ENCODE measurements at places on chromosomes 7 and 10. TPM values are rescaled to one million over a fixed set of nuclear protein-coding genes. Genes with fewer than 3 reads are reported as not detected.

- no peaks in the 10 kb centered on the region for H3K36me3 ChIP-seq
- H3K27me3 ChIP-seq, result no peaks in the 10 kb centered on the region
- no peak for DNase-seq
Measured at GRCh38 chr10:114064151-114065048, 20.7 kb downstream of the ADRB1 start.

DNA sequence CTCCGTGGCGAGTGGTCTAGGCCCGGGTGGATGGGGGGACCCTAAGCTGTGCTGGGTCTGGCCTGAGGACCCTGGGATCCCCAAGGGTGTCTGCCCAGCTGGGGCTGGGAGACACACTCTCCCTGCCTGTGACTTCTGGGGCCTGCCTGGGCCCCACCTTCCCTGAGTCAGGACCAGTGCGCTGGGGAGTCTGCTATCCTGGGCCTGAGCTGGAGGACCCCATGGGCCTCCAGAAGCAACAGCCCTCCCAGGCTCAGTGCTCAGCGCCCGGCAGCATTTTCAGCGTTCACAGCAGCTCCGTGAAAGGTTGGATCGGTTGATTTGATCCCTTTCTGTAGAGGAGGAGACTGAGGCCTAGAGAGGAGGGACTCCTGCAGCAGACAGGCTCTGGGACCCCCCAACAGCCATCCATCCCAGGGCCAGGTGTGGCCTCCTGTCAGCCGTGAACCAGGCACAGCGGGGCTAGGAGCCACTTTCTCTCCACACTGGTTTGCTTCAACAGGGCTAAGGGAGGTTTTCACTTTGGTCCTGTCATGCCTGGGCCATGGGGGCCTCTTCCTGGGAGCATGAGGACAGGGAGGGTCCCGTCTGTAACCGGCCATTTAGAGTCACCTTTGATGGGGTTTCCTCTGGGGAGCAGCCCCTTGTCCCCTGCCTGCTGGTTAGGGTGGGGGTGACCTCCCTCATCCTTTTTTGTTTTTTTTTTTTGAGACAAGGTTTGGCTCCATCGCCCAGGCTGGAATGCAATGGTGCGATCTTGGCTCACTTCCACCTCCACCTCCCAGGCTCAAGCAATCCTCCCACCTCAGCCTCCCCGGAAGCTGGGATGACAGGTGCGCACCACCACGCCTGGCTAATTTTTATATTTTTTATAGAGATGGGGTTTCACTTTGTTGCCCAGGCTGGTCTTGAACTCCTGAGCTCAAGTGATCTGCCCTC is 12.4 kb downstream of the FOXL3 start:
- no peaks in the 10 kb centered on the region for H3K27me3 ChIP-seq
- H3K4me3 ChIP-seq, result no peak overlapping the region
- H3K36me3 ChIP-seq, result no peaks in the 10 kb centered on the region
- H3K27ac ChIP-seq, result no peak overlapping the region
- H3K4me1 ChIP-seq, result no peaks in the 10 kb centered on the region

GRCh38 chr7:150450491-150451001 is at the start of gene GIMAP8:
Gene GIMAP8, plus strand, starts transcription at chr7:150450630. Its CDS starts 16,069 bp downstream, at chr7:150466699.
- no peaks in the 10 kb centered on the region for H3K27me3 ChIP-seq
- no peaks in the 10 kb centered on the region for H3K36me3 ChIP-seq
- peak; percentile 82 for DNase-seq
- H3K27ac ChIP-seq, result peak within 1 kb of the TSS; percentile 84

DNA sequence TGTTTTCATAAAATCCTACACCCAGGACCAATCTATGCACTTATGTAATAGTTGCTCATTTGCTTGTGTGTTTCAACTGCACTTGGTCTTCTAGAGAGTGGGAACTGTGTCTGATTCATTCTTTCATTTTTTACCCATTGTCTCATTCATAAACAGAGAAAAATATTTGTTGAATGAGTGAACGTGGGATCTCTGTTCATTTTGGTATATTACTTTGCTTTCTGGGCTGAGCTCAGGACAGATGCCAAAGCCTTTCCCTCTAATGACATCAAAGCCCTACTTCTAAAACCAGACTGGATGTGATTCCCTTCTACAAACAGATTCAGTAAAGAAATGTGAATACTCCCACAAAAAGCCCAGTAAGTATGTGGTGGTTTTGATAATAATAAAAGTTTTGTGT is 145.2 kb downstream of the ST7 start:
- H3K36me3 ChIP-seq, result no peaks in the 10 kb centered on the region
- H3K4me1 ChIP-seq, result no peaks in the 10 kb centered on the region
- no peaks in the 10 kb centered on the region for H3K27me3 ChIP-seq
- DNase-seq, result no peak

DNA sequence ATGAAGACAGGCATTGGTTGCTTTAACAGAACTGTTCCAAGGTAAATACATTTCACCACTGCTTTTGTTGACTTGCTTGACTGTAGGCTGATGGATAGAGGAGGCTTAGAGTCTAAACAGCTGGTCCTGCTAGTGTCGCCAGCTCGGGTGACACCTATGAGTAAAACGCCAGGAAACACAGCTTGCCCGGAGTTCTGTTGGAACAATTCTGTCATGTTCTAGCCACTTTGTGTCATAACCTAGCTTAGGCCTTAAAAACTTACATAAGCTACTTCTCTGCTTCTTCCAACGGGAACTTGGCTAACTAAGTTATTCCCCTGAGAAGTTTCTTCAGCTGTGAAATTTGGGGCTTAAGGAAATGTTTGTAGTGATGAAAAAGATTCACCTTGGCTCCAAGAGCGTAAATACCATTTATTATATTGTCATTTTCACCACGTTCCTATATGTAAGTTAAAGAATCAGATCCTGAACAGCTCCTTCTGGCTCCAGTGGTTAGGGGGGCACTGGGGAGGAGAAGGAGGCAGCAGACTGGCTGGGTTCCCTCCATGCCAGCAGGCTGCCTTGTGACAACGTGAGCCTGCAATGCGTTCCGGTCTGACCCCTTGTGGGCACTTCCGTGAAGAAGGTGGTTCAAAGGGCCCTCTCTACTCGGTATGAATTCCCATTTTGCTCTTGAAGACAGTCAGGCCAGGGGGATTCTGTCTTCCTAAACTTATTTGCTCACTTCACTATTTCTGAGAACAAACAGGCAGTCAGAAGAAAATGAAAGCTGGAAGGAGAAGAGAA is 253.2 kb downstream of the BMPER start:
- H3K27me3 ChIP-seq, result no peaks in the 10 kb centered on the region
- H3K4me1 ChIP-seq, result no peaks in the 10 kb centered on the region
- no peak for DNase-seq
- H3K36me3 ChIP-seq, result no peaks in the 10 kb centered on the region
- H3K27ac ChIP-seq, result no peak overlapping the region
- H3K4me3 ChIP-seq, result no peak overlapping the region

DNA sequence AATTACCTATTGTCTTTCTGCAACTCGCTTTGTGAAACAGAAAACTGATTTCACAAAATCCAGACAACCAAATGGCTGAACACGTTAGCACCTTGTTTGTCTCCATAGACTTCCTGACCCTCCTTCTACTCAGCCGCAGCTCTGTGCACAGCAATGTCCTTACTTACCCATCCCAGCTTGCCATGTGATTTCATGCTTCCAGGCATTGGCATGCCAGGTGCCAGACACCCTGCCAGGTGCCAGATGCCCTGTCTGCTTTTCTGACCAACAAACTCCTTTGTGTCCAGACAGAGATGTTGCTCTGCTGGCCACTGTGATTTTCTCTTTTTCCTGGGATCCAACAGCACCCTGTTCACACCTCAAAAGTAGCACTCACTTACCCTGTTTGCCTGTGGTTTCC is 16.1 kb upstream of the FAM170B start:
- H3K36me3 ChIP-seq, result no peaks in the 10 kb centered on the region
- H3K27me3 ChIP-seq, result no peaks in the 10 kb centered on the region
- H3K4me3 ChIP-seq, result no peak overlapping the region
- H3K27ac ChIP-seq, result no peak overlapping the region

DNA sequence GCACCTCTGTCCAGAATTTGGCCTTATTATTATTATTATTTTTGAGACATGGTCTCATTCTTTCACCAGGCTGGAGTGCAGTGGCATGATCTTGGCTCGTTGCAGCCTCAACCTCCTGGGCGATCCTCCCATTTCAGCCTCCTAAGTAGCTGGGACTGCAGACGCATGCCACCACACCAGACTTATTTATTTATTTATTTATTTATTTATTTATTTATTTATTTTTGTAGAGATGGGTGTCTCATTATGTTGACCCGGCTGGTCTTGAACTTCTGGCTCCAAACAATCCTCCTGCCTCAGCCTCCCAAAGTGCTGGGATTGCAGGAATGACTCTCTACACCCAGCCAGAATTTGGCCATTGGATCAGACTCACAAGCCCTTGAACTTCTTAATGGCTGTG is 6.4 kb downstream of the BLNK start:
- H3K4me1 ChIP-seq, result no peaks in the 10 kb centered on the region
- no peak for DNase-seq
- no peaks in the 10 kb centered on the region for H3K27me3 ChIP-seq
- no peak overlapping the region for H3K27ac ChIP-seq

DNA sequence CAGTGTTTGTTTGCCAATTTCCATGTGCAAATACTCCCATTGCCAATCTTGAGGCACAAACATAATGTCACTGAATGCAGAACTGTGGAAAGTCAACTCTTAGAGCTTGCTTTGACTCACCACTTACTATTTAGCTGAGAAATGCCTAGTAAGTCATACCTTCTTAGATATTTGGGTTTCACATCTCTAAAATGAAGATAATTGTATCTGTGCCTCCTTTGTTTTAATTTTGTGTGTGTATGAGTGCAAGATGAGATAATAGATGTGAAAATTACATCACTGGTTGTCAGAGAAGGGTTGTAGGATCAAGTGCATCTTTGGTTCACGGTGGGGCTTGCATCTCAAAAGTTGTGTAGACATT is 407.5 kb downstream of the INHBA start:
- H3K4me3 ChIP-seq, result no peak overlapping the region
- no peak for DNase-seq
- no peaks in the 10 kb centered on the region for H3K4me1 ChIP-seq
- H3K27ac ChIP-seq, result no peak overlapping the region
- H3K36me3 ChIP-seq, result no peaks in the 10 kb centered on the region

DNA sequence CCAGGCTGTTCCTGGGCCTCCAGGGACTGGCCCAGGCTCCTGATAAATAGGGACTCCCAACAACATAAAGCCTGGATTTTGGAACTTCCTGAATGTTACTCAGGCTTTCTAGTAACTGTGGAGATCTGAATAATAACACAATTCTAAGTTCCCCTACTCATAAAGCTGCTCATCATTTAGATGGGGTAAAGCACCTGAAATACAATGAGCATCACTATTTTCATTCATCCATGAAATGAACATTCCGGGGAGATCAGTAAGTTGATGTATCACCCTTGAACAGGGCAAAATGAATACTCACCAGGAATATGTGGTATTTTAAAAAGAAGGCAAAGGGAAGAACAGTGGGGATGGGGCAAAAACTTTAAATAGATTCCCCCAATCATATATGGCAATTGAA is 48.3 kb upstream of the ATRNL1 start:
- no peak for DNase-seq
- H3K4me3 ChIP-seq, result no peak overlapping the region
- H3K27ac ChIP-seq, result no peak overlapping the region
- H3K27me3 ChIP-seq, result no peaks in the 10 kb centered on the region
- no peaks in the 10 kb centered on the region for H3K36me3 ChIP-seq
- H3K4me1 ChIP-seq, result no peaks in the 10 kb centered on the region

- no peaks in the 10 kb centered on the region for H3K4me1 ChIP-seq
- H3K27me3 ChIP-seq, result no peaks in the 10 kb centered on the region
- H3K36me3 ChIP-seq, result no peaks in the 10 kb centered on the region
- DNase-seq, result no peak
- H3K4me3 ChIP-seq, result no peak overlapping the region
Measured at GRCh38 chr7:28573651-28574301, 161.5 kb downstream of the CREB5 start.

DNA sequence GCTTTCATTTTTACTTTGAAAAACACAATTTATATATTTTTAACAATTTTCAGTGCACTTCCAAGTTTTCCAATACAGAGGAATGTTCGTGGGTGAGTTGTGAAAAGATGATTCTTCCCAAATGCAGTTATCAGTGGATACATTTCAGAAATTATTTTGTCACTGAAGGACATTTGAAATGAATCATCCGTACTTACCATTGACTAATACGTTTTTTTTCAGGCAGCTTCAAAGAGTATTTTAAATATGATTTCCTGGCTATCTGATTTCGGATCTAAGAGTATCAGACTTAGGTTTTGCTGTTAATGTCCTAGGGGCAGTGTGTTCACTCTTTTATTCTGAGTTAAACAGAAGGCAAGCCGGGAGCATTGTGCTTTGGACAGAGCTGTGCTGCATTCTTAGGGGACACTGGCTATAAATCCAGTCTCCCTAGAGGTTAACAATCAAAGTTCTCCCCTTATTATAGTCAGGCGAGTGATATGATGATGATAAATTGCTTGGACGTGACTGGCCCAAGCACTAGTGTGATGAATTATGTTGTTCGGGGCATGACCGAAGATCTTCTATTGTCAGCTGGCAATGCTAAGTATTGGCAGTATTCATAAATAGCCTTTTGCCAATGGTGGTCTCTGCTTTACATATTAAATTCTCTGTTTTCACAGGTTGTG is 4.5 kb downstream of the PTER start:
- H3K27me3 ChIP-seq, result no peaks in the 10 kb centered on the region
- DNase-seq, result no peak
- H3K4me3 ChIP-seq, result no peak overlapping the region
- H3K27ac ChIP-seq, result no peak overlapping the region

DNA sequence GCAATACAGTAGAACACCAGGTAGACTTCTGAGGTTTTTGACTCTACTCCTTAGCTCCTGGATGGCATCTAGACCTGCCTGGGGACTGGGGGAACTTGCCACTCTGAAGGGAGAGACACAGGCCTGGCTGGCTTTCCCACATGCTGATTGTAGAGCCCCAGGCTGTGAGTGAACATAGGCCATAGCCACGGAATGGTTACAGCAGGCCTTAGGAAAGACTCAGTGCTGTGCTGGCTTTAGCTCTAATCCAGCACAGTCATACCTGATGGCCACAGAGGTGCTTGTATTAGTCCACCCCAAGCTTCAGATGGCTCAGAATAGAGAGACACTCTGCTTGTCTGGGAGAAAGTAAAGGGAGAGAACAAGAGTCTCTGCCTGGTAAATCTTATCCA is 35.0 kb upstream of the ARHGAP12 start:
- H3K27me3 ChIP-seq, result no peaks in the 10 kb centered on the region
- H3K36me3 ChIP-seq, result no peaks in the 10 kb centered on the region
- H3K4me1 ChIP-seq, result no peaks in the 10 kb centered on the region
- H3K4me3 ChIP-seq, result no peak overlapping the region
- no peak for DNase-seq

Gene PPP1R17
- not detected for total RNA-seq

Gene SPOCK2
- 556 TPM for total RNA-seq

Gene UPK3B
- total RNA-seq, result 2.7 TPM

Measured in CD4-positive, alpha-beta memory T cell (primary cell).